ENCODE measurements at places on chromosomes 1 and 21. TPM values are rescaled to one million over a fixed set of nuclear protein-coding genes. Genes with fewer than 3 reads are reported as not detected.

DNA sequence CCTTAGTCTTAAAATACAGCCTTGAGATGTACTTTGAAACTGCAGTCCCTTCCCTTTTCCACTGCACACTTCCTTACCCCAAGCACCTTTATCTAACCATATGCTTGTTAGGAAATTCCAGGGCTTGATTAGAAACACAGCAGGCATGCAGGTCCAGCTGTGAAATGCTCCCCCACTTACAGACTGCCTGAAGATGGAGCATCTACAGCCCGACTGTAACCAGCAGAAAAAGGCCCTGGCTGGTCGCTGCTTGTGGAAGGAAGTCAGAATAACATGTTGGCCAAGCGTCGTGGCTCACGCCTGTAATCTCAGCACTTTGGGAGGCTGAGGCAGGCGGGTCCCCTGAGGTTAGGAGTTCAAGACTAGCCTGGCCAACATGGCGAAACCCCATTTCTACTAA is 37.2 kb downstream of the VN1R5 start:
- H3K36me3 ChIP-seq, result no peaks in the 10 kb centered on the region
- H3K4me3 ChIP-seq, result no peak overlapping the region
- H3K27ac ChIP-seq, result no peak overlapping the region

- H3K27ac ChIP-seq, result no peak overlapping the region
- H3K36me3 ChIP-seq, result no peaks in the 10 kb centered on the region
- no peak overlapping the region for H3K4me3 ChIP-seq
- DNase-seq, result no peak
- no peaks in the 10 kb centered on the region for H3K27me3 ChIP-seq
- H3K4me1 ChIP-seq, result no peaks in the 10 kb centered on the region
Observed at GRCh38 chr1:164006621-164007020, 552.4 kb upstream of the PBX1 start.

DNA sequence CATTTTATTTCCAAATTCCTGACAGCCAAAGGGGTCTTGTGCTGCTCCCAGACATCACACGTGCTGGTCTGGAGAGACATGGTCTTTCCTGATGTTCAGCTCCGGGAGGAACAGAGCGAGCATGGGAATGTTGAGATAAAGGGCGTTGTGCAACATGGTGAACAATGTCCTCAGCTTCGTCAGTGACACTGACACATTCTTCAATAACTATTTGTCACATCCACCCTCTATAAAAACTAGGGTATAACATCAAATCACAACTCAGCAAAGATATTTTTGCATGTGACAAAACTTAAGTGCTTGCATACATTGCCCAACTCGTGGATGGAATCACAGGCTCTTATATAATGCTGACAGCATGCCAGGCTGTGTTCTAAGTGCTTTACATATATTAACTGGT is 42.4 kb upstream of the GRHL3 start:
- no peak for DNase-seq
- no peaks in the 10 kb centered on the region for H3K36me3 ChIP-seq
- H3K4me3 ChIP-seq, result no peak overlapping the region
- H3K27me3 ChIP-seq, result peaks cover 16% of the 10 kb centered on the region
- peaks cover 7% of the 10 kb centered on the region for H3K4me1 ChIP-seq

DNA sequence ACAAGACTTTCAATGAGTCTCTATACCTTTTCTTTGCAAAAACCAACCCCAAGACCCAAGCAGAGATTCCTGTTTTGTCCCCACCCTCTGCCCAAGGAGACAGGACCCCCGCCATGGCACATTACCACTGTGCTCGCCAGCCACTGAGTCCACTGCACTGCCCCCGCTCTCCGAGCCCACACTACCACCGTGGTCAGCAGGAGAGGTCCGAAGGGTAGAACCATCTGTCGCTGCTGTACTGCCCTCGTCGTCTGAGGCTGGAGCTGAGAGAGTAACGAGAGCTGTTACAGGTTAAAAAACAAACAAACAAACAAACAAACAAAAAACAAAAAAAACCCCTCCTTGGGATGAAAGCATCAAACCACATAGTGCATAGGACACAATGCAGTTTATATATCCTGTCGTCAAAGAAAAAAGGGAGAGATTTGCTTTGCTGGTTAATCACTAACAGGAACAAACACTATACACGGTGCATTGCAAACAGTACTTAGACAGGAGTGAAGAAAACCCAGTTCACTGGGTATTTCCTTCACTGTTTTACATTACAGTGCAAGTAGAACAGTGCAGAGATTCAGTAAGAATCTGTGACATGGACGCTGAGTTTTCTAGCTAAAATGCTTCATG is 71.0 kb downstream of the UBR4 start:
- H3K27me3 ChIP-seq, result no peaks in the 10 kb centered on the region
- no peak overlapping the region for H3K27ac ChIP-seq
- H3K4me3 ChIP-seq, result no peak overlapping the region

GRCh38 chr1:156134716-156135435 is 18.5 kb upstream of the SEMA4A start:
- H3K27ac ChIP-seq, result no peak overlapping the region

ACBD3 gene
- 66.7 TPM for total RNA-seq

TNFSF4 gene
- 3.3 TPM for total RNA-seq

All from astrocyte (in vitro differentiated cells and primary cell).